HepG2 (cell line): ENCODE measurements at places on chromosomes 13 and 19. TPM values are rescaled to one million over a fixed set of nuclear protein-coding genes. Genes with fewer than 3 reads are reported as not detected.

GRCh38 chr19:15291548-15292021 lies 40.8 kb downstream of the BRD4 start:
- no peak for DNase-seq

TNNT1 gene
- 1.3 and 2.4 TPM in 2 replicates for polyA plus RNA-seq

- DNase-seq = no peak
Measured at GRCh38 chr13:19056984-19057490, 124.6 kb downstream of the TUBA3C start.

GDF15 gene
- 422 and 537 TPM in 2 replicates for polyA plus RNA-seq

- DNase-seq = peak; percentile 72
Measured at GRCh38 chr19:15643387-15643786, 2.7 kb downstream of the CYP4F3 start.

CD70 gene
- polyA plus RNA-seq = 0.13 and 0.51 TPM in 2 replicates

UBL3 gene
- 8.7 and 9.6 TPM in 2 replicates for polyA plus RNA-seq

CHERP gene
- polyA plus RNA-seq = 5.4 and 5.9 TPM in 2 replicates

GRCh38 chr13:23541221-23541824 lies 28.9 kb upstream of the TNFRSF19 start:
- no peak for DNase-seq

ERICH4 gene
- polyA plus RNA-seq = 0.38 and 0.40 TPM in 2 replicates

- DNase-seq = no peak
Measured at GRCh38 chr13:44318161-44318560, 55.5 kb upstream of the SERP2 start.

LHFPL6 gene
- not detected in 2 replicates for polyA plus RNA-seq

DNA sequence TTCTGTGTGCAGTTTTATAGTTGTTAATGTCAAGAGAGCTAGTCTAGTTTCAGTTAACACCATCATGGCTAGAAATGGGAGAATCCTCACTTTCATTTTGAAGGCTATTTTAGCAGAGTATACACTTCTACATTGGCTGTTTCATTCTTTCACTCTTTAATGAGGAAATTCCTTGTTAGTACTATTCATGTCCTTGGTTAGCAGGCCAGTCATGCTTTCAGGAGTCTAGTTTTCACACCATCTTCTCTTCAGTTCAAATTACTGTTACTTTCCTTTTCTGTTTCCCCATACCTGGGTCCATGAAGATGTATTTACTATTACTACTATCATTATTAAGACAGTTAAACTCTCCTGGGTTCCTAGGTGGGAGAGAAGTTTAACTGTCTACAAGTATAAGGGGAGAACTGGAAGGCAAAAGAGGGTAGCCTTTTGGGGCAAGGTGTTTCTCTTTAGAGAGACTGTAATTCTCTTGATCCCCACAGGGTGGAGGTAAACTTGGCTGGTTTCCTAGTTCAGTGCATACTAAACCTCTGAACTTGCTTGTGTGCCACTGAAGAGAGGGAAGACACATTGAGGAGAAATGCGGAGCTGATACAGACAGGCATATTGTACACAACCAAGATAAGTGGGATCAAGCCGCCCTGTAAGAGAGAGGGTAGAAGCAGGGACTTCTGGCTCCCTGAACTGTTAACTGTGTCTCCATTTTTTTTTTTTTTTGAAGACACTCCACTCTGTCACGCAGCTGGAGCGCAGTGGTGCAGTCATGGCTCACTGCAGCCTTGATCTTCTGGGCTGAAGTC lies 41.3 kb upstream of the IGFL4 start:
- peak; percentile 41 for DNase-seq

GRCh38 chr19:1237027-1237659 lies 662 bp downstream of the CBARP start:
- DNase-seq = no peak

GRCh38 chr13:109198585-109198984 lies 569.2 kb downstream of the MYO16 start:
- no peak for DNase-seq
